Sciatic nerve (tissue), 2 donors: ENCODE measurements at places on chromosomes 2 and 18.

- DNase-seq: no peak
These were observed 90.9 kb upstream of the SETBP1 start for GRCh38 chr18:44589693-44590355.

GRCh38 chr18:5556310-5556974, 12.6 kb upstream of the EPB41L3 start:
- no peak for DNase-seq

GRCh38 chr2:105779394-105779793, 34.7 kb downstream of the NCK2 start:
- DNase-seq: no peak

GRCh38 chr2:238591732-238592131, 165.0 kb downstream of the ASB1 start:
- no peak for DNase-seq

DNA sequence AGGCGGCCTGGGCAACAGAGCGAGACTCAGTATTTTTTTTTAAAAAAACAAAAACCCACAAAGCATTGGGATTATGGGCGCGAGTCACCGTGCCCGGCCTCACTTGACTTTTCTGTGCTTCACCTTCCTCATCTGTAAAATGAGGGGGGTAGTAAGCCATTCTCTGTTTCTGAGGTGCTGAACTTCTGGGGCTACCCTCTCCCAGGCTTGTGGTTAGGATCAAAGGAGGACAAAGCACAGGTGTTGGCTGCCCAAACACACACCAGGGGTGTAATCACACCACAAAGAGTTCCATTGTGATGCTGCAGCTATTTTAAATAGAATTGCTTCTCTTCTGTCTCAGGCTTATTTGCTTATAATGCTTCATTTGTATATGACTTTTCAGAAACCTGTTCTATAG, 35.8 kb upstream of the INHBB start:
- no peak for DNase-seq
